SW 1271 (cell line): ENCODE measurements at places on chromosomes 12 and 14.

- DNase-seq, result peak; percentile 20
Measured at GRCh38 chr12:49274396-49275069, 9.7 kb downstream of the TUBA1C start.

- no peak for DNase-seq
Measured at GRCh38 chr12:80681287-80681686, 26.1 kb upstream of the MYF6 start.

DNA sequence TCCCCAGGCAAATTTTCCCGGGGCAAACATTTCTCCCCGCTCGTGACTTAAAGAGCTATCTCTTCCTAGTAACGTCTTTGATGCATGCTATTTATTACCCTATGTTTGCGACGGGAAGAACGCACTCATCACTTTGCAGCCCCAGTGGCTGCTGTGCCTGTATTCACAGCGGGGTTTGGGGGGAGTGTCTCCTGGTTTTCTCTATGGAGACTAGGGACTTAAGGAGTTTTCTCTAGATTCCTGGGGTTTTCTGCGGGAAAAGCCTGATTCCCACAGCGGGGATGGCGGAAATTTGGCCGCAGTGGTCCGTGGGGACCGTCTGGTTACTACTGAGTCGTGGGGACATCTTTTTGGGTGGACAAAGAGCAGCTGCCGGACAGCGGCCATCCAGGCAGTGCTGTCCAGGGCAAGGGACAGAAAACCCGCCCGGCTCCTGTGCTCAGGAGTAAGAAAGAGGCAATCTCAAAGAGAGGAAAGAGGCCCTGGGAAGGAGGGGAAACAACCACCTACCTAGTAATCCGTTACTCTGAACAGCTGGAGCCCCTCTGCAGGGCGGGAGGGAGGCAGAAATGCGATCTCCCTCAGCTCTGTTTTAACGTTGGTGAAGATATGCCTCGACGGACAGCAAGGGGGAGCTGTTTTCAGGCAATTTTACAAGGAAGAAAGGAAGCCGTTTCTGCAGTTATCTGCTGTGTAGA is 771 bp upstream of the AVPR1A start:
- peak; percentile 50 for DNase-seq

DNA sequence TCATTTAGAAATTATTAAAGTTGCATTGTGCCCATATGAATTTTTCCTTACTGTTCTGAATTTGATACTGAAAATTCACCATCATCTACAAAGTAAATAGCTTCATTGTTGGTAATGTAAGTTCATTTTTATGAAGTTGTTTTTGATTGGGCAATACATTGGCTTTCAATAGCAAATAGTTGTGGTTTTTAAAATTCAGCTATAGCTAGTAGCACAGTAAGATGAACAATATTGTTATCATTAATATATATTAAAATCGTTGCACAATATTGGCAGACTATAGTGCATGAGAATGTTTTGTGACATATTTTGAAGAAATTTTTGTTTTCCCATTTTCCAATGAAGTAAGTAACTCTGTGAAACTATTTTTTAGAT is 575.0 kb downstream of the PRKD1 start:
- DNase-seq, result no peak

DNA sequence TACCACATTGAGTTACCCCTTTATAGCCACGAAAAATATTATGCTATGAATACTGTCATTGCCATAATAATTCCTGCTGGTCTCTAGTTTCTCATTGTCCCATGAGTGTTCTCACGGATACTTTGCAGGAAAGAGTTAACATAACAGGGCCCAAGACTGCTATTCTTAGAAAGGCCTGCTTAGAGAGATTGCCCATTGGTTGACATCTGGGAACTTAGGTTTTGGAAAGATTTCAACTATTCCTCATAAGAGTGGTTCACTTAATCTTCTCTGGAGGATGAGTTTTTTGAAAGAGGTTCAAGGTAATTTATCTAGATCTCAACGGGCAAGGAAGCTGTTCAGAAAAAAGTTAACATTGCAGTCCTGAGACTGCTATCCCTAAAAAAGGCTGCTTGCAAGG is 18.4 kb upstream of the PRPF39 start:
- no peak for DNase-seq

DNA sequence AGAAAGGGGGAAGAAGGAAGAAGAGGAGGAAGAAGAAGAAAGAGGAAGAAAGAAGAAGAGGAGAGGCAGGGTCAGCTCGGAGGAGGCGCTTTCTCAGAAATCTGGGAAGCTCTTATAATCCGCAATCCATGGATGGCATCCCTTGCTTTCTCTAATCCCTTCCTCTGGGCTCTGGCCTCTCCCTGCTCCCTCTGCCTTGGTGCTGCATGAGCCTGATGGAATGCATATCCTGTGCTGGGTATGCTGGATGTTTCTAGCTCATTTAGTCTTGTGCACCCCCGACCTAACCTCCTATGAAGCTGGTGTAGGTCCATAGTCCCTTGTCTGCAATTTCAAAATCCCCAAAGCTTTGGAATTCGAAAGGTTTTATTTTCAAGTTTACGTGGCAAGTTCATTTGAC is 94.2 kb upstream of the MYL2 start:
- no peak for DNase-seq

GRCh38 chr14:36515896-36516718 is 3.9 kb downstream of the NKX2-1 start:
- DNase-seq, result no peak

DNA sequence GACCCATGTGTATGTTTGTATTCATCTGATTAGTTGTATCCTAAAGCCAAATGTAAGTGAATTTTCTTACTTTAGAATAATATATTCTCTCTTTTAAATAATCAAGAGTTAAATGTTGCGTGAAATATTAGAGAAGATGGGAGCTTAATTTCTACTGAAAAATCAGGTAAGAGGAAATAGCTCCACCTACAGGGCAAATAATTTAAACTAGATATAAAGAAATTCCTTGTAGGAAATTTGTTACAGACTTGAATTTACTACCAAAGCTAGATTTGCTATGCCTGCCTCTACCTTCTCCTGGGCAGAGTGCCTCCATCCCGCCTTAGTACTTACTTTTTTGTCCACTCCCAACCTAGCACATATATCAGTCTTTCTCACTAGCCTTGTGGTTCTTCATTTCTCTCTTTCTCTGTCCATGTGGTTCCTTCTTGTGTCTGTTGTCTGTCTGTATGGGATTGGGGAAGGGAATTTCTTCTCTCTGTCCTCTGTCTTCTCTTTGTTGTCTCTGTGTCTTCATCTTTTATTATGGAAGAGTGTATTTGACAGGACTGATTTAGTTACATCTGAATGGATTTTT is 44.7 kb downstream of the PALS1 start:
- peak; percentile 69 for DNase-seq

- peak; percentile 6 for DNase-seq
Measured at GRCh38 chr12:55847033-55847432, 4.3 kb upstream of the MMP19 start.

- DNase-seq, result no peak
Measured at GRCh38 chr14:57274551-57274950, 5.8 kb downstream of the AP5M1 start.

GRCh38 chr12:130970165-130970907 is 16.6 kb downstream of the ADGRD1 start:
- no peak for DNase-seq

- DNase-seq, result no peak
Measured at GRCh38 chr14:49550286-49551184, 35.6 kb downstream of the RPS29 start.

DNA sequence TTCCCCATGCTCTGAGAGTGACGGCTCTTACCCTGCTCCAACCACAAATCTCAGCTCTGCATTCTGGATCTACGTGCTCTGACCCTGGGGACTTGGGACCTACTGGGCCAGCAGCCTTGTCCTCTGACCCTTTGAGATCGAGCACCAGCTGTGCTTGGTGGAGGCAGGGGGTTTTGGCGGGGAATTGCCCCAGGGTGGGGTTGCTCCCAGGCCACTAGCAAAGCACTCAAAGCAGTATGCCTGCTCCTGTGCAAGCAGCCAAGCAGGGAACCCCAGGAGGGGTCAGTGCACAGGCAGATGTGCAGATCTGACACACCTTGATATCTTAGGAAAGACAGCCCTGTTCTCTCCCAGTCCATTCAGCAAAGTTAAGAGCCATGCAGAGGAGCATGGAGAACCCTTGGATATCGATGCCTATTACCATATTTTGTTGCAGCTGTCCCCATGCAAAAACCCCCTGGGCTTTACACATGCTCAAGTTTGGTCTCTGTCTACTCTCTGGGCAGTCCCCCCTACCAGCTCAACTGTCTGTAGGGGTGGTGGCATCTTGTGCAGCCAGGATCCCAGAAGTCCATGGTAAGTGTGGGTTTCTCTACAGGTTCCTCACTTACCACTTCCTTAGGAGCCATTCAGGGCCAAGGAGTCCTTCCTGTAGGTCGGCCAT is 319.0 kb downstream of the TMTC2 start:
- DNase-seq, result no peak

GRCh38 chr12:25269701-25270100 is 19.0 kb upstream of the KRAS start:
- DNase-seq, result no peak

DNA sequence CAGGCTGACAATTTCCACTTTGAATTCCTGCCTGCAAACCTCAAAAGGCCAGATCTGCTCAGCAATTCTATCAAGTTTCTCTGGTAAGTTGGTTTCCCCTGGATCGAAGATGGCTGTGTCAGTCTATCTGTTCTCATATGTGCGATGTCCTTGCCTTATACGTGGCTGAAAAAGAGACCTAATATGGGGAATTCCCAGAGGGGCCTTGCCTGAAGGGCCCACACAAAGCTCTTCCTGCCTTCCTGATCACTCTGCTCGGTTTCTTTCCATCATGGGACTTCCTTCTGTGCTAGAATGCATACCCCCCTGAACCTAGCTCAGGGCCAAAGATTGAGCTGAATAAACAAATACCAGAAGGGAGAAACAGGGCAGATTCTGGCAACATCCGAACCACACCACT is 13.2 kb downstream of the TCL1B start:
- DNase-seq, result no peak

GRCh38 chr14:68233101-68233784 is 413.7 kb downstream of the RAD51B start:
- no peak for DNase-seq

- DNase-seq, result no peak
Measured at GRCh38 chr14:74840603-74841030, 35.3 kb downstream of the PROX2 start.

GRCh38 chr12:113057565-113058485 is 1.3 kb downstream of the DTX1 start:
- no peak for DNase-seq

GRCh38 chr12:56461235-56462159 is 6.9 kb upstream of the SPRYD4 start:
- DNase-seq, result no peak

DNA sequence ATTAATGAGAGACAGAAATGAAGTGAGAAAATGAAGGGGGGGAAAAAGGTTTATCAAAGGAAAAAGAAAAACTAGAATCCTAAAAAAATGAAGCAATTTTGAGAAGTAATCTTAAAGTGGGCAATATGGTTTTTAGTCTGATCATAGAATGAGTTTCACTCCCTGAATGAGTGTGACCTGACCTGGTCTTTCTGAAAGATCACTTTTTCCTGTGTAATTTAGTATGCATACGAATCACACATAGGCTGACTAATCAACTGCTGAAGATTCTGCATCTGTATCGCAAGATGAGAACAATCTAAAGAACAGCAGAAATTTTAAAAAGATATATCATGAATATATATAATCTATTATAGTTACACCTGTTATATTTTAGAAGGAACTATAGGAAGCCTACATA is 11.3 kb downstream of the GNPTAB start:
- DNase-seq, result no peak
